ENCODE measurements at places on chromosomes 6 and 20. TPM values are rescaled to one million over a fixed set of nuclear protein-coding genes. Genes with fewer than 3 reads are reported as not detected.

The MAP3K7 gene
- 42.3 TPM for polyA plus RNA-seq

The COQ3 gene
- polyA plus RNA-seq, result not detected

DNA sequence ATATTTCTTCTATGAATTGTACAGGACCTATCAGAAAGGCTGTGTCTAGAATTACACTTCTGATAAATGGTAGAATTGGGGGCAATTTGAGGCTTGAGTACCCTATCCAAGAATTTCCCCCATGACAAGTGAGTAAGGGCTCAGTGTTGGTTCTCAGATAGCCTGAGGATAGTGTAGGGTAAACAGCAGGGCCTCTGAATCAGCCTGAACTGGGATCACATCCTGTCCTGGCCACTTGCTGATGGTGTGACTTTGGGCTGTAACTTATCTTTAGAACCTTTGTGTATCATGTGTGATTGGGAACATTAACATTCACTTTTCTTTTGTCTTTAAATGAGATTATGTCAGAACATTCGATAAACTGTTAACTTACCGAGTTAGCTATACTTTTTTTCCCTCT lies 151.0 kb downstream of the CLIC5 start:
- DNase-seq, result no peak

DNA sequence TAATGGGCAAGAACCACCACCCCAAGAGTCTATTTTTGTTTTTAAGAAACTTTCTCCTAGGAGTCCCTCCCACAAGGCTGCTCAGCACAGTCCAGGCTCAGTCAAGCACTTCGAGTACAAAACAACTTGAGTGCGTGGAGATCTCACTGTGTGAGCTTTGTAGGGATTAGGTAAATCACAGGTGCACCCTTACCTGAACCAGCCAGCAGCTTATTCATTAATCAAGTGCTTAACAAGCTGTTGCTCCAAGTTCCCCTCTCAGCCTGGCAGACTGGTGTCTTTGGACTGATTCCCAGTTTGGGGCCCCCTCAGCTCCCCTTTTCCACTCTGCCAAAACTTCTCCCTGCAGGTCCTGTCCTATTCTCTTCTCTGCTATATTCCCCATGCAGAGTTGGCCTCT lies 133.1 kb downstream of the LY86 start:
- no peak for DNase-seq

DNA sequence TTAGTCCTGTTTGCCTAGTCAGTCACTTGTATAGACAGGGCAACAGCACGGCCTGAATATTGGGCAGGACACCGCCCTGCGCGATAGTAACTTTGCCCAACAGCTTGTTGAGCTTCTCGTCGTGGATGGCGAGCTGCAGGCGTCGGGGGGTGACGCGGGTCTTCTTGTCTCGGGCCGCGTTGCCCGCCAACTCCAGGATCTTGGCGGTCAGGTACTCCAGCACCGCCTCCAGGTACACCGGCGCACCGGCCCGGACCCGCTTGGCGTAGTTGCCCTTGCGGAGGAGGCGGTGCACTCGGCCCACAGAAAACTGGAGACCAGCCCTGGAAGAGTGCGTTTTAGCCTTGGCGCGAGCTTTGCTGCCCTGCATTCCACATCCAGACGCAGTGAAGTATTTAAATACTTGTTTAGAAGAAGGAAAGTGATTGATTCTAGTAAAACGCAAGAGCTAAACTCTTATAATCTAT lies 92.8 kb upstream of the BTN3A2 start:
- DNase-seq, result peak; percentile 51
